PC-9 (cell line): ENCODE measurements at places on chromosomes 5 and 9.
A peak's percentile ranks its signal among the peaks of the same experiment; 100 is the strongest.

DNA sequence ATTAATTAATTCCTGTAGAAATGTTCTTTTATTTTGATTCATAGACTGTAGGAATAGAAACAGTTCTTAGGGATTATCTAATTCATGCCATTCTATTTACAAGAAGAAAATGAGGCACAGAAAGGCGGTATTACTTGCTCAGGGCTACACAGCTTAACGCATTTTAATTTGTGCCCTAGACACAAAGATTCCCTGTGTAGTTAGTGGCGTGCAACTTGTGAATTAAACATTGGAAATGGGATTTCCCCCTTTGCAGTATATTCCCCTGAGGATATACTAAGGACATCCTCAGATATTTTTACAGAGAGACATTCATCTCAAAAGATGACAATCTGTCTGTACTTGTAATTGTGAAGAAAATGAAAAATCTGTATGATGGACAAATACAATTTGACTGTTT is 108.1 kb downstream of the SGCD start:
- no peak for DNase-seq

- DNase-seq, result peak; percentile 84
Measured at GRCh38 chr5:176547802-176548201, 1.3 kb upstream of the CDHR2 start.

DNA sequence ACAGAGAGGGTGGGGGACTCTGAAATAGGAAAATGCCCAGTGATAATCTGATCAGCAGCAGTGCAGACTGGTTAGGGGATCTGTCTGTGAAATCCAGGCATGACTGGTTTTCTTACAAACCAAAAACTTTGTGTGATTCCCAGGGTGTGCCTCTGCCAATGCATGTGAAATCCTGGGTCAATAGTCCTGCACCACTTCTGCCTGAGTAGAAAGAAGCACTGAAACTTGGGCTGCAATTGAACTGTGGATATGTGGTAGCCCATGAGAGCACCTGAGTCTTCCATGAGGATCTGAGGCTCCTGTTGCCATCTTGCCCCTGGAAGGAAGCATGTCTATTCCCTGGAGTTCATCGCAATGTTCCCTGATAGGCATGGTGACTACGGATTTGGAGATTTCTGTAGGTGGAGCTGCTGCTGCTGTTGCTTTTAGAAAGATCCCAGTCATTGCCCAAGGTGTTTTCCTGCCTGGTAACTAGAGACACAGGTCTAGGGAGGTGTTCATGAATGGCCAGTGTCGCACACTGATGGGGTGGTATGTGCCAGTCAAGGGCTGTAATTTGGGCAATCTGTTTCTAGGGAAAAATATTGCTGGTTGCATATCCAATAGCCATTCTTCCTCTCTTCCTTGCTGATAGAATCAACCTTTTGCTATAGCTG is 146.7 kb downstream of the CARTPT start:
- DNase-seq, result no peak

GRCh38 chr9:100427366-100428263 is 672 bp downstream of the MSANTD3 start:
- DNase-seq, result peak; percentile 43

GRCh38 chr5:62093976-62094375 is 212.0 kb upstream of the KIF2A start:
- DNase-seq, result no peak

- DNase-seq, result no peak
Measured at GRCh38 chr5:171309276-171310211, 496 bp downstream of the TLX3 start.

DNA sequence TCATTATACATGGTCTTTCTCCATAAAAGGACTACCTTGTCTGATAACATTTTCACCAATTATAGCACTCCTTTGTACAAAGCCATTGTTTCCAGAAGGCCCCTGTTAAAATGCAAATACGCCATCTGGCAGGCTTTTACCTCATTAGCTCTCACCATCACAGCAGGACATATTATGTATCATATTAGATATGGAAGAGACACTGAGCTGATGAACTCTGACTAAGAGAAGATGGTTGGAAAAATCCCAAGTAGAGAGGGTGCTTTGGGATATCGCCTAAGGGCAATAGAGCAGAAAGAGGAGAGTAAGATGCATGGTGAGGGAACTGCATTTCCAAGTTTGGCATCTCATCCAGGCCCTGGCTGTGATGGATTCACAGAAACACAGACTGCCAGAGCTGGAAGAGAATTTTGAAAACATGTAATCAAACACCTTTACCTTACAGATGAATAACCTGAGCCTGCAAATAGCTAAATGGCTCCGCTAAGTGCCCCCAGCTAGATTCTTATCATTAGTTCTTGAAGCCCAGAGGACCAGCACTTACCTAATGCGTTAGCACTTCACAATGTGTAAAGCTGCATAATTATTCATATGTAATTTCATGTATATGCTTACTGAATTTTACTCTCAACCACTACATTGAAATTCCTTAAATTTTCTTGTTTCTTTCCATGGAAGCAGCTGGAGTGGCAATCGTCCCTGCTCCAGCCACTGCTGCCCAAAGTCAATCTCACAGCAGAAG is 393.6 kb upstream of the IZUMO3 start:
- DNase-seq, result no peak

DNA sequence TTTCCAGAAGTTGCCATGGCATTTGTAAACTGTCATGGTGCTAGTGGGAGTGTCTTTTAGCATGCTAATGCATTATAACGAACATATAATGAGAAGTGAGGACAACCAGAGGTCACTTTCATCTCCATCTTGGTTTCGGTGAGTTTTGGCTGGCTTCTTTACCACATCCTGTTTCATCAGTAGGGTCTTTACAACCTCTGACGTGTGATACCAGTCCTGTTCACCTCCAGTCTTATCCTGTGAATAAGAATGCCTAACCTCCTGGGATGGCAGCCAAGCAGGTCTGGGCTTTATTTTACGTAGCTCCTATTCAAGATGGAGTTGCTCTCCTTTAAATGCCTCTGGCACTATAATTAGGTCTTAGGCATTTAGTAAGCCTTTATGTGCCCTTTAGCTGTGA is 20.4 kb upstream of the RFK start:
- DNase-seq, result no peak

DNA sequence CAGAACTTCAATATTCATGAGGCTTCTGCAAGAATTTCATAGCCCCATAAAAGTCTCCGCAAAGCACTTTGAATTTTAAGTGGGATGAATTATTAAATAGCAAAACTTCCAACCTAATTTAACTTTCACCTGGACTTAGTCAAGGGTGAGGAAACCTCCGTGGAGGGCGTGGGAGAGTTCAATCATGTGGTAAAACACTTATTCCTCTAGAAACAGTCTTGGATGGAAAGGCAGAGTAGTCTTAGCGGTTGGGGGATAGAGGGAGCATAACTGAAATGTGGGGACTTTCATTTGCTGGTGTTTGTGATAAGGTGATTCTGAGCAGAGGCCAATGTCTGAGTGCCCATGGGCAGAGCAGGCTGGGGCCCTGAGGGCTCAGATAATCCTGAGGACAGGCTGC is 241.9 kb downstream of the IRX1 start:
- no peak for DNase-seq

DNA sequence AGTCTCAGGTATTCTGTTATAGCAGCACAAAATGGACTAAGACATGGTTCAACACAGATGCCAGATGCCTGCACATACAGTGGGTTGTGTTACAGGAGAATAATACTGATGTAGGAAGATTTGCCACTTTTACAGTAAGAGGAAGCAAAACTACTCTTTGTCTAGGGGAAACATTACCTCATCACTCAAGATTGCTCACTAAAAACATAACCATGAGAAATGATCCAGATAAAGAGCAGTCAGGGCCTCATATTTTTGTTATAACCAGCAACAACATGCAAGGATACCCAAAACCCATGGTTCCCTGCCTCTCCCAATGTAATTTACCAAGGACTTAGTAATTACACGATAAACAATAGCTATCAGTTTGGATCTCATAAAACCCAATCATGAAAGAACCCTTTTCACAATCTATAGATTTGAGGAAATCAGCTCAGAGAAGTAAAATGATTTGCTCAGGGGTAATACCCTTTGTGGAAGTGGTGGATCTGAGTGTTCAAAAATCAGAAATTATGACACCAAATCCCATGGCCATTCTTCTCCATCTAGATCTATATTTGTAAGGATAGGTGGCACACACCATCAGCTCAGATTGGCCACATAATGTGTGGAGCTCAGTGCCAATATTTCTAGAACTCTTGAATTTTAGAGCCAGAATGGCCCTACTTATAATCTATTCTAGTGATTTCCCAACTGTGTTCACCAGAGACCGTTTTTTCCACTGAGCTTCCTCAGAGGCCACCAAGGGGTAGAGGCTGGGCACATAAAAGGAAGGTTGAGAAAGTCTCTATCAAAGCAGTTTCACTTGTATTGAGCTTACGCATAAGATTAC is 27.8 kb downstream of the DPYSL3 start:
- DNase-seq, result no peak

GRCh38 chr5:151674626-151675610 is 11.8 kb downstream of the SPARC start:
- DNase-seq, result no peak

DNA sequence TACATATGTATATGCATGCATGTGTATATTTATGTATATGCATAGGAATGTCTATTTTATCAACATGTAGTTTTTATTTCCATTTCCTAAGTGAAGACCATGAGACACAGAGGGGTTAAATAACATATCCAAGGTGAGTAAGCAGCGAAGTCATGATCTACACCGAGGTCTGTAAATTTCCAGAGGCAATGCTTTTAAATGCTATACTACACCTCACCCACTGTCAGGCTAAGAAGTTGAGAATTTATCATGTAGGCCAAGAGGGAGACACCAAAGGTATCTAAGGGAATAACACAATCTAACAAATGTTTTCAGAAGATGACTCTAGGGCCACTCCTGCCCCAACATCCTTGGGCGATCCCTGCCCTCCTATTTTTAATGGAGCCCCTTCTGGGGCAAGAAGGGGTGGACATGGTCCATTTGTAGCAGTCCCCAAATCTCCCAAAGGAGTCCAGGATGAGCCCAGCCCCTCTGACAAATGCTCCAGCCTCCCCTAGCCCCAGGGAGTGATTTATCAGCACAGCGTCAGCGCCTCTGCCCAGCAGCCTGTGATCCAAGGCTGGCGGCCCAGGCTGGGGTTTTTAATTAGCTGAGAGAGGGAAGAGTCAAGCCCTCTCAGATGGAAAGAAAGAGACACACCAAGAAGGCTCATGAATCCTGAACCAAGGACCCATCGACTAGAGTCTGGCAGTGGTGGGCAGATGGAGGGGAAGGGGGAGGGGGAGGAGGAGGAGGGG is 339.9 kb downstream of the ASTN2 start:
- no peak for DNase-seq

GRCh38 chr9:129100383-129101169 is 10.0 kb downstream of the CRAT start:
- no peak for DNase-seq

DNA sequence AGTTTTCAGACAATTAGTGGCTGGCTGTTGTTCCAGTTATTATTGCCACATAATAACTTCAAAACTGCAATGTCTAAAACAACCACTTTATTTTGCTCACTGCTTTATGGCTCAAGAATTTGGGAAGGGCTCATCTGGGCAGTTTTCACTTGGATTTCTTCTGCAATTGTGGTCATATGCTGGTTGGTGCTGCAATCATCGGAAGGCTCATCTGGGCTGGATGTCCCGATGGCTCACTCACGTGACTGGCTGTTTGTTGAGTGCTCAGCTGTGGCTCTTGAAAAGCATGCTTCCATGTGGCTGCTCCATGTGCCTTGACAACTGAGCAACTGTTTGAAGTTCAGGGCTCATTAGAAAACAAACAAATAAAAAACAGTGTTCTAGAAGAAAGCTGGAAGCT is 1032.5 kb downstream of the DTWD2 start:
- no peak for DNase-seq

DNA sequence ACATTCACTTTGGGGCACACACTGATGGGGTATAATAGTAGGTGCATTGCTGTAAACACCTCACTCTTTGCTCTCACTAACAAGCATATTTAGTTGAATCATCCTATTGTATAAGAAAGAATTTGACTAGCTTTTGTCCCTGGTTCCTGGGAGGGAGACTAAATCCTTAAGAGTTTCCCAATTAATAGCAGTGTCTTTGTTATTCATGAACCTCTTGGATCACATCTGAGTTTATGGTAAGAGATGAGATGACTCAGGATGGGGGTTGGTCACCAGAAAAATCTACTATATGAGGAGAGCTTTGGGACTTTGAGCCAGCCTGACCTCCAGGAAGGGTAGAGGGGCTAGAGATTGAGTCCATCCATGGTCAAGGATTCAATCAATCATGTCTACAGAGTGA is 56.8 kb downstream of the PUM3 start:
- DNase-seq, result no peak

DNA sequence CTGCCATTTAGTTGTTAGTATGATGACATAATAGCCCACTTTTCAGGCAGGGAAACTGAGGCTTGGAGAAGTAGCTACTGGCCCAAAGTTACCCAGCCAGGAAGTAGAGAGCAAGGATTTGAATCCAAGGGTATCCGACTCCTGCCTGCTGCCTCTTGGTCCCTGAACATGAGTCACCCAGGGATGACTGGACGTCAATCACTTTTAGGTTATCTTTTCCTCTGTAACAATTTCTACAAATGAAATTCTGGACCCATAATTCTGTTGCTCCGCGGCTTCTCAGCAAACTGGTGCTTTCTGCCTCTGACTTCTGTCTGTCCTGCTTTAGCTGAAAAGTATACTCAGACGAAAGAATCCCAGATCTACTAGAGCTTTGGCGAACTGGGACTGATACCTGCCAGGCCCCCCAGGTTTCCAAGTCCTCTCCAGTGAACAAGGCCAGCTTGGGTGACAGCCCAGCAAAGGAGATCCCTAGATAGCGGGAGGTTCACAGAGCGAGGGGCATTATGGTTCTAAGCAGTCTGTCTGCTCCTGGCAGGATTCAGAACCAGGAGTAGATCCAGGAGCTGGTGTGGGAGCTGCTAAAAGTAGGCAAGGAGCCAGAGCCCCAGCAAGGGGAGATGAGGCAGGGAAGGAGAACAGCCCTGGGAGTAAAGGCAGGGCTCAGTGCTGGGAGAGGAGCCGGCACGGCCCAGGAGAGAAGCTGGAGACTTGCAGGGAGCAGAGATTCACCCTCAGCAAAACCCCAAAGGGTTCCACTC is 20.6 kb downstream of the OLFML2A start:
- DNase-seq, result no peak

DNA sequence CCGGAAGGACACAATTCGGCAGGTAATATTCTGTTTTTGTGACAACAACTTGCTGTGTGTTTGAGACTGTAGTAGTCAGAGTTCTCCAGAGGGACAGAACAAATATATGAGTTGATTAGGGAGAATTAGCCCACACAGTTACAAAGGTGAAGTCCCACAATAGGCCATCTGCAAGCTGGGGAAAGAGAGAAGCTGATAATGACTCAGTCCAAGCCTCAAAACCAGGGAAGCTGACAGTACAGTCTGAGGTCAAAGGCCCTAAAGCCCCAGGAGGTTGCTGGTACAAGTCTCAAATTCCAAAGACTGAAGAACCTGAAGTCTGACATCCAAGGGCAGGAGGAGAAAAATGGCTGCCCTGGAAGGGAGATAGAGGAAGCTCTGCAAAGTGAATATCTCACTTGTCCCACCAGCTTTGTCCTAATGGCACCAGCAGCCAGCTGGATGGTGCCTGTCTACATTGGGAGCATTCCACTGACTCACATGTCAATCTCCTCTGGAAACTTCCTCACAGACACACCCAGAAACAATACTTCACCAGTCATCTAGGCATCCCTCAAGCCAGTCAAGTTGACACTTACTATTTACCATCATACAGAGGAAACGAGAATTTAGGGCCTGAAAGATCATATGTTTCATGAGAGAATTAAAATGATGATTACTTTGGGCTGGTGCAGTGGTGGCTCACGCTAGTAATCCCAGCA is 36.3 kb upstream of the CTXN3 start:
- no peak for DNase-seq

- DNase-seq, result no peak
Measured at GRCh38 chr5:164392531-164392930, 887.1 kb downstream of the MAT2B start.

GRCh38 chr9:33851301-33851700 is 34.3 kb downstream of the UBE2R2 start:
- DNase-seq, result no peak
